ENCODE measurements at places on chromosomes 6 and 20.

- DNase-seq, result no peak
These were observed 47.1 kb upstream of the FAM184A start for GRCh38 chr6:119125576-119125975.

DNA sequence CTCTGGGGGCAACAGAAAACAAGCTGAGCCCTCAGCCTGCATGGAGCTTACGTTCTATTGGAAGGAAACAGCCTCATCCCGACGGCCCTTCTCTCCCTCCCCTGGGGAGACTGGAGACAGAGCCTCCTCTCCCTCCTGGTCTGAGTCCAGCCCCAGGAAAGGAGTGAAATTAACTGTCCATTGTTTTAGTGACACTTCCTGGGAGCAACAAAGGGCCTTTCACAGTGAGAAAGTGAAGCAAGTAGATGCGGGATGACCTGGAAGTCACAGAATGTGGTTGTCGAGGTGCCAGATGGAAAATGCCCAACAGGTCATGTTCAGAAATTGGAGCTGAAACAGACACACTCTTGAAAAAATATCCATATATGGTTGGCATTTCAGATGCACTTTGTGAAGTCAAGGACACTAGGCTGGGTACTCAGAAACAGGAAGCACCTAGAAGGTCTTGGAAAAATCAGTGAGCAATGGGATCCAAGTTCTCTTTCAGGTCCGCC is 77.8 kb downstream of the TFAP2C start:
- DNase-seq, result no peak

GRCh38 chr6:19603721-19604120 is 233.4 kb upstream of the ID4 start:
- no peak for DNase-seq

DNA sequence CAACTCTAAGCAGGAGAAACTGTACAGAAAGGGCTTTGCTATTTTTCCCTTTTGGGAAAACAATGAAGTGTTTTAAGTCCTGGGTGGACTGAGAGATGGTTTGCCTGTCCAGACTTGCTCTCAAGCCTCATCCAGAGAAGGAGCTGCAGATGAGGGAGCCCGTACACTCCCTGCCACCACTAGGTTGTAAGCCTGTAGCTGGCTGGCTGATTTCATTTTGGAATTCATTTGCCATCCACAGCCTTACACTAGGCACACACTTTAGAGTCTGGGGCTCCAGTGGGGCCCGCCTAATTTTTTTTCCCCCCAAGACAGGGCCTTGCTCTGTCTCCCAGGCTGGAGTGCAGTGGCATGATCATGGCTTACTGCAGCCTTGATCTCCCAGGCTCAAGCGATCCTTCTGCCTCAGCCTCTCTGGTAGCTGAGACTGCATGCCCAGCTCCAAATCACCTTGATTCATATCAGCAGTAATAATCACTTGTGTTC is 28.4 kb downstream of the POFUT1 start:
- DNase-seq, result no peak

DNA sequence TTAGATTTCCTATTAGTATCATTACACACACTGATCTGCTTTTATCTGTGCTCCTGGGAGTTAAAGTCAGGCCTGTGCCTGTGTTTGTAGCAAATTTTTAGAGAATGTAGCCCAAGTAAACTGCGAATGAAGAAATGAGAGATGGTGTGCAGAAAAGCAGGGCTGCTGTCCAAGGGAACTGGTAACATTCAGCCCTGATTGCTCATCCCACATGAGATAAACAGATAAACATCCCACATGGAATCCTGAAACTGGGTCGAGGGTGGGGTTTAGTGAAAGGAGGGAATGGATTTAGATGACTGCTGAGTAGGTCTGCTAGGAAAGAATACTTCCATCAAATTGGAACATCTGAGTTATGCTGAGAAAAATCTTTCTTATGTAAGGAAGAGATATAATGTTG is 69.1 kb downstream of the GRIK2 start:
- no peak for DNase-seq

GRCh38 chr20:13996265-13996664 is 949 bp downstream of the MACROD2 start:
- DNase-seq, result no peak

- no peak for DNase-seq
These were observed 17.5 kb downstream of the TMX4 start for GRCh38 chr20:8002056-8002455.

GRCh38 chr6:162267641-162268040 is 459.9 kb downstream of the PRKN start:
- no peak for DNase-seq

DNA sequence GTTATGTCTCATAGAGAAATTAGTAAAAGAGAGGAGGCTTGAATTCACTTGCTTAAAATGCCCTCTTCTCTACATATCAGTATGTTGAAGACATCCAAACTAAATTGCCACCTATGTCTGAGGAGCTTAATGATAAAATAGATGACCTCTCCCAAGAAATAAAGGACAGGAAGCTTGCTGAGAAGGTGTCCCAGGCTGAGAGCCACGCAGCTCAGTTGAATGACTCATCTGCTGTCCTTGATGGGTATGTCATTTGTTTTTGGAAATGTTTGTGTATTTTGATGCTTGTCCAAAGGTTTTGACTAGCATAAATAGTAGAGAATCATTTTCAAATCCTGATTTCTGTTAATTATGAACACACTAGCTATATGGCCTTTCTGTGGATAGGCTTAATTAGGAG is 307.7 kb downstream of the ARHGAP18 start:
- DNase-seq, result no peak

- DNase-seq, result no peak
These were observed 153.5 kb downstream of the DLL1 start for GRCh38 chr6:170137176-170137891.

DNA sequence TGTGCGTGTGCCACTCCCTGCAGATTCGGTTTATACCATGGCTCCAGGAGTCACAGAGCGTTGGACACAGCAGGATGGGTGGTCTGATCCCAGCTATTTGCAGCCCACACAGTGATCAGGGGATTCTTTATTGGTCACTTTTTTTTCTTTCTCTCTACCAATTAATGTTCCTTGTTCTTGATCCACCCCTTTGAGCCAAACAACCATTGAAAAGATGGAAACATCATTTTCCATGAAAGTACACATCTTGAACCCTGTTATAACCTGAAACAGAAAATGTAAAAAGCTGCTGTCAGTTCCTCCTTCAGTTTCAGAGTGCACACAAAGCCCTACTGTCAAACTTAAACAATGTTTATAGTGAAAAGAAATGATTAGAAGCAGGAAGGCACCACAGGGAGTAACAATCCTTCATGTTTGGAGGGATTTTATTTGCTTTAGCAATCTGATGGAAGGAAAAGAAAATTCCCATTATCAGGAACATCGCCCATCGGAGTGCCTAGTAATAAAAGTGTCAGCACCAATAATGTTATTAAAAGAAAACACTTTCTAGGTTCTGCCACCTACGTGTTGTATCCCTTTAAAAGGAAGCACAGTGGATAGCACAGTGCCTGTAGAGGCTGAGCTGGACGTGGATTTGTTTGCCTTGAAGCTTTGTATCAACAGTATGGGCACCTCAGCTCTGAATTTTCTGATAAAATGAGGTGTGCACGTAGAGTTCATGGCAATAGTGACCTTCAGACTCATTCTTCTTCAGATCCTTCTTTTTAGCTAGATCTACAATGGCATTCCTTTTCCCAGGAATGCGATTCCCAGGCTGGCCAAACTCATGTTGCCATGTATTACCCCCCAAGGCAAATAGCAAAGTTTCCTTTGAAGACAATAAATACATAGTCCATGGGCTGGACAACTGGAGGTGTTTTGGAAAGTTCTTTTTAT is 16.1 kb upstream of the THBD start:
- no peak for DNase-seq

- DNase-seq, result no peak
These were observed 17.7 kb upstream of the DST start for GRCh38 chr6:56660381-56660730.

DNA sequence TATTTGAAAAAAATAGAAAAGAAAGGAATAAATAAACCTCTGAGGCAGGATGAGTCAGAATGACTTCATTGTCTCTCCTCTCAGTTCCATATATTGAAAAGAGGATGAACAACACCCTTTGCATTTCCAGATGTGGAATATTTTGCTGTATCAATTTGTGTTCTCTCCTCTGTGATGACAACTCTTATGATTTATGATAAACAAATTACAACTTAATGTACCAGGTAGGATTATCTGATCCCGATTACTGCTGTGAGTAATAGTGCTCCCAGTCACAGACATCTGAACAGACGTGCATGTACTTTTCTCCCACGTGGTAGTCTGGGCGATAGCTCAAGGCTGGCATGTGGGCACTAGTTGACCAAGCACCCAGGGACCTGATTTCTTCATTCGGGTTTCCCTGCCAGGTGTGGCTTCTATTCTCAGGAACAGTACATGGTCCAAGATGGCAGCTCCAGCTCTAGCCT is 142.1 kb upstream of the SULF2 start:
- no peak for DNase-seq

Measured in activated naive CD8-positive, alpha-beta T cell treated with anti-CD3 and anti-CD28 coated beads for 36 hours (primary cell).